ENCODE measurements at places on chromosomes 6 and 20. TPM values are rescaled to one million over a fixed set of nuclear protein-coding genes. Genes with fewer than 3 reads are reported as not detected.

HLA-DRA gene
- 38.7 TPM for total RNA-seq

TMEM244 gene
- total RNA-seq: not detected

KCNS1 gene
- total RNA-seq: 0.40 TPM

UBE2C gene
- total RNA-seq: 46.5 TPM

AK9 gene
- total RNA-seq: 2.1 TPM

ZC2HC1B gene
- not detected for total RNA-seq

TPD52L2 gene
- 90.6 TPM for total RNA-seq

L3MBTL1 gene
- total RNA-seq: 4.9 TPM

SAPCD1 gene
- 0.64 TPM for total RNA-seq

CYP39A1 gene
- total RNA-seq: 3.4 TPM

ZSCAN23 gene
- 0.72 TPM for total RNA-seq

CYP24A1 gene
- total RNA-seq: 1.3 TPM

DEFB132 gene
- not detected for total RNA-seq

RNF5 gene
- 30.4 TPM for total RNA-seq

MUC22 gene
- total RNA-seq: 0.88 TPM

EDEM2 gene
- 13.7 TPM for total RNA-seq

DPPA5 gene
- total RNA-seq: not detected

OSER1 gene
- total RNA-seq: 20.6 TPM

CGA gene
- not detected for total RNA-seq

SPATA25 gene
- total RNA-seq: 0.76 TPM

SLC35D3 gene
- total RNA-seq: not detected

CPXM1 gene
- 2.0 TPM for total RNA-seq

SLPI gene
- total RNA-seq: 864 TPM

KCNK15 gene
- total RNA-seq: 1.0 TPM

LHFPL5 gene
- not detected for total RNA-seq

BTNL2 gene
- not detected for total RNA-seq

ACTR5 gene
- total RNA-seq: 6.0 TPM

BPIFA1 gene
- not detected for total RNA-seq

TRAPPC3L gene
- total RNA-seq: not detected

GJA1 gene
- total RNA-seq: 116 TPM

CRYBG1 gene
- total RNA-seq: 124 TPM

SAMD3 gene
- 0.20 TPM for total RNA-seq

HEY2 gene
- 1.6 TPM for total RNA-seq

CST2 gene
- not detected for total RNA-seq

CFB gene
- 36.1 TPM for total RNA-seq
